ENCODE measurements at places on chromosomes 7 and 10.

GRCh38 chr10:118970770-118971169 lies 58.7 kb upstream of the NANOS1 start:
- DNase-seq: no peak

- DNase-seq: no peak
These were observed 35.1 kb downstream of the RNF32 start for GRCh38 chr7:156675721-156676120.

DNA sequence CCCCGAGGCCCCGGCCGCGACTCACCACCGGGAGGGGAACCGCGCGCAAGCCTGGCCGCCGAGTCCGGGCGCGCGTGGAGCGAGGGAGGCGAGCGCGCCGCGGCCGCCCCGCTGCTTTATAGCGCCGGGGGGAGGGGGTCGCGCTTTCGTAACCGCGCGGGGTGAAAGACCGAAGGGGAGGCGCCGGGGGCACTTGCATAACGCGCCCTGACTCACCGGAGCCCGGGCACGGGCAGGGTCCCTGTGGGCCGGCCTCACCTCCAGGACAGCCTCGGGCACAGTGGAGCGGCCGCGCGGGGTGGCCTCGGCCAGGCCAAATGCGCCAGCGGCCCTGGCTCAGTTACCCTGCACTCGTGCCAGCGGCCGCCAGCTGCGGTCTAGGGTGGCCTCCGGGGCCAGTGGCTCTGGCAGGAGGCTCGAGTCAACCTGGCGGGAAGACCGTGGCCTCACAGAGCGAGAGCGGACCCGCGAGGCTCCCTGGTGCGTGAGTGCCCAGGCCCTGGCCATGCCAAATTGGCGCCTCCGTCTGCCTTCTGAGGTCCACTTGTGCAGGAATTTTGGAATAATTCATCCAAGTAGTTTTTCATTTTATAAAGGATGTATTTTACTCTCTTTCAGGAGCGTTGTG lies at the start of gene RBP4:
TSS of gene RBP4 (minus strand) at position 90 of the 628 bp plus-strand sequence. CDS start 207 bp downstream, outside the sequence.
- DNase-seq: peak; percentile 1

DNA sequence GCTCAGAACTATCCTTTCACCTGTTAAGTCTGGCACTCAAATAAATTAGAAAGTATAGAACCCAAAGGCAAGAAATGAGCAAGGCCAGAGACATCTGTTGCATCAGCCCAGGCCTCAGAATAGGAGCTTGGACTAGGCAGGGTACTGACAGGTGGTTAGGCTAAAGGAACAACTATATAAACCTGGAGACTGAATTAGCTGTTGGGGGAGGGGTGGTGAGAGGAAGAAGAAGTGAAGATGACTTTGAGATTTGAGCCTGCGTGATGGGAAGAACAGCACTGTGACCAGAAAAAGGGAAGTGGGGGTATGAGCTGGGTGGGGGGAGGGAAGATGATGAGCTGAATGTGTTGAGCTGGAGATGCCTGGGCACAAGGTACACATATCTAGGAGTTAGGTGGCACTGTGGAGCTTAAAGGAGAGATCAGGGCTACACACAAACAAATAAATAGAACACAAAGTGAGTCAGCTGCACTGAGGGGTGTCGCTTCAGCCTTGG lies 244.7 kb downstream of the PTEN start:
- DNase-seq: peak; percentile 28

DNA sequence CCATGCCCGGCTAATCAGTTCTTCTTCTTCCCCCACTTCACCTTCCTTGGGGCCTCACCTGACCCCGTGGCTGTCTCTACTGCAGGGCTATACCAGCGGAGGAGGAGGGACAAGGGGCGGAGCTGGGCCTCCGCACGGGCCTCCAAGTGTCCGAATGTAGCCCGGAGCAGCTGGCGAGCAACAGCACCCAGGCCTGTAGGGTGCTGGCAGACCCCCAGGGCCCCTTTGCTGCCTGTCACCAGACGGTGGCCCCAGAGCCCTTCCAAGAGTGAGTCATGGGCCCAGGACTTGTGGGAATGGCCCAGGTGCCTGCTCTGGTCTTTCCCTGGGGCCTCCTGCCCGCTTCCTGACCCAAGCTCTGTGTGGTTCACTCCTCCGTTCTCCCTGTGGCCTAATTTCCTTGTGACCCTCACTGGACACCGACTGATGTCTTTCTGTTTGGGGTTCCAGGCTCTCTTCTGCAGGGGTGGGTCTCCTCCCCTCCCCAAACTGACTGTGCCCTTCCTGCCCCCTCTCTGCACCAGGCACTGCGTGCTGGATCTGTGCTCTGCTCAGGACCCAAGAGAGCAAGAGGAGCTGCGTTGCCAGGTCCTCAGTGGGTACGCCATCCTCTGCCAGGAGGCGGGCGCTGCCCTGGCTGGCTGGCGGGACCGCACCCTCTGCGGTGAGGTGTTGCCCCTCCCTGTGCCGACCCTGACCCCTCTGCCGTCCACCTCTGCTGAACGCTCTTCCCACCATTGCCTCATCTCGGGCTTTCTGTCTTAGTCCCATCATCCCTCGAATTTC lies 35.2 kb downstream of the EPHB4 start:
- DNase-seq: no peak

DNA sequence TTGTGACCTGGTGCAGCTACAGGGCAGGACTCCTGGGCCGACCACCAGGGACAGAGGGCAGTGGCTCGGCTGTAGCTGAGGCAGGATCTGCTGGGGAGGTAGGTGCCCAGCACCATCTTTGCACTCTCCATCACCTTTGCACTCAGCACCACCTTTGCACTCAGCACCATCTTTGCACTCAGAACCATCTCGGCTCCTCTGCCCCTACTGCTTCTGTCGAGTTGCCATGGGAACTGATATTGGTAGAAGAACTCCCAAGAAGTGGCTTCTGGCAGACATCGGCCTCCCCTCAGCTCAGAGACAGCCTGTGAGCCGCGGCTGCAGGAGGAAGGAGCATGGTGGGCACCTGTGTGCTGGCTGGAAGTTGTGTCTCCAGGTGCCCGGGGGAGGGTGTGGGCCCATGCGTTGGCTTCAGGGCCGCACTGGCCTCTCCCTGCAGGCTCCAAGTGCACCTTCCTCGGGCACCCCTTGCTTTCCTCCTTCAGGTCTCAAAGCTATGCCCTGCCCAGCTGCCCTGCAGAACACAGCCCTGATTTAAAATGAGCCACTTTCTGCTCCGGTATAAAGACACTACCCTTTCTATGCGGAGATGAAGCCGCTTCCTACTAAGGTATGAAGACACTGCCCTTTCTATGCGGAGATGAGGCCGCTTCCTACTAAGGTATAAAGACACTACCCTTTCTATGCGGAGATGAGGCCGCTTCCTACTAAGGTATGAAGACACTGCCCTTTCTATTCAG lies 514.5 kb downstream of the PTPRN2 start:
- DNase-seq: no peak

DNA sequence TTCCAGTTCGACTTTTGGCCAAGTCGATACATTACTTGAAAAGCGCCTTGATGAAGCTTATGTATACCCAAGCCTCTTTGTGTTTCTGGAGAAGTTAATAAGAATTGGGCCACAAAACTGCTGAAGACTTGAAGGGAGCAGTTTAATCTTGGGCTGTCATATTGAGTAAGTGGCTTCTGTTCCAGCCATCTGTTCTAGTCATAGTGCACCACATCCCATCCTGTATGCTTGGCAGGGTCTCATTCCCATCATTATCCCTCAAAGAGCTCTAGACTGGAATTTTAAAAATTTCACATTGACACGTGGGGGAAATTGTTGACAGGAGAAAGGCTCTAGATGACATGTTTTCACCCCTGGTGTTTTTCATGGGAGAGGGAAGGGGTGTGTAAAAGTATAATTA lies 196.6 kb upstream of the PLPP4 start:
- DNase-seq: no peak

DNA sequence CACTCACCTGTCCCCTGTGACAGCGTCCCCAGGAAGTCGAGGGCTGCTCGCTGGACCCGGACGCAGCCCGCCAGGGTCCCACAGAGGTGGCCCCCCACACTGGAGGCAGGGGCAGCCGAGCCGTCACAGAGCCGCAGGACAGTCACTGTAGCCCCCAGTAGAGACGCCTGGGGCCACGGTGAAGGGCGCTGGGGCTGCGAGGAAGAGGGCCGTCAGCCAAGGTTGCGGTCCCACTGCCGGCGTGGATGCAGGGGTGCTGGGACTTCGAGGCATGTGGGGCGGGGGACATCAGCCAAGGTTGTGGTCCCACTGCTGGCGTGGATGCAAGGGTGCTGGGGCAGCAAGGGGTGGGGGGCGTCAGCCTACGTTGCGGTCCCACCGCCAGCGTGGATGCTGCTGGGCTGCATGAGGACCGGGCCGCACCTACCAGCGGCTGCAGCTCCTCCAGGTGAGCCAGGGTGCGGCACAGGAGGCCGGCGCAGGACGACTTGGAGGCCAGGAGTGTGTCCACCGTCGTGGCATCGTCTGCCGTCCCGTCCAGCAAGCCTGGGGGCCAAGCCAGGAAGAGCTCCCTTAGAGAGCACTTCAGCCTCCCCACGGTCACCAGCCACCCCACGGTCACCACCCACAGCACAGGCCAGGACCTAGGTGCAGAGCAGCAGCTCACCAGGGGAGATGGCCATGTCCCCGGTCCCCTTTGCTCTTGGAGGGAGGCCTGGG lies 13.9 kb downstream of the BRAT1 start:
- DNase-seq: peak; percentile 8

GRCh38 chr10:29728541-29729049 lies 93.8 kb upstream of the SVIL start:
- no peak for DNase-seq

- no peak for DNase-seq
These were observed 143.2 kb upstream of the C7orf33 start for GRCh38 chr7:148447221-148447849.

- no peak for DNase-seq
These were observed 145.4 kb upstream of the ASAH2 start for GRCh38 chr10:50396491-50397311.

GRCh38 chr10:115898242-115898641 lies 374.8 kb downstream of the GFRA1 start:
- no peak for DNase-seq

- DNase-seq: no peak
These were observed 170.1 kb downstream of the FANK1 start for GRCh38 chr10:126066456-126066855.

- no peak for DNase-seq
These were observed 902 bp upstream of the CLDN15 start for GRCh38 chr7:101238226-101239182.

DNA sequence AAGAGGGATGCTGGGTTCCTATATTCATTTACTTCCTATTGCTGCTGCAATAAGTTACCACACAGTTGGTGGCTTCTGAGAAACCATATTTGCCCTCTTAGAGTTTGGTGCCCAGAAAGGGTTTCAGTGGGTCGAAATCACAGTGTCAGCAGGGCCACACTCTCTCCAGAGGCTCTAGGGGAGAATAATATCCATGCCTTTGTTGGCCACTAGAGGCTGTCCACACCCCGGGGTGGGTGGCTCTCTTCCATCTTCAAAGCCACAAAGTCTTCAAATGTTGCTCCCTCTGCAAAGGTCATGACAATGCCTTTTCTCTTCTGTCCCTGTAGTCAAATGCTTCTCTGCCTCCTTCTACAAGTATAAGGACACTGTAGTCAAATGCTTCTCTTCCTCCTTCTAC lies 989.4 kb downstream of the CCSER2 start:
- DNase-seq: no peak

DNA sequence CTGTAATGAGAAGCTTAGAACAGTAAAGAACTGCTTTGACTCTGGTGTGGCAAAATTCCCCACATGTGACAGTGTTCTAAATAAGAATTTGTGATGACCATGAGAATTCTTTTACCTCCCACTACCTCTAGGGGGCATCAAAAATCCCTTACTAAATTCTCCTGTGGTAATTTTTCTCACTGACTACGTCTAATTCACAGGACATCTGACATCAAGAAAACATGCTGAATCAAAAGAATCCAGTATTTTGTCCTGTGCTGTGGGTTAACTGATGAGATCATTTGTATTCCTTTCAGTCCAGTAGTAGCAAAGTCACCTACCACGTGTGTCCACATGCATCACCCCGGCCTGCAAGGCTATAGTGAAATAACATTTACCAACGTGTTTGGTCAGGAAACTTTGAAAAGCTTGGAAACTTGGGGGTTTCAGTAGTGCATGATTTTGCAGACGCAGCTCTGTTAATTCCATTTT lies 103.8 kb downstream of the ATE1 start:
- no peak for DNase-seq

GRCh38 chr7:142566271-142566670 lies 183.0 kb upstream of the PRSS1 start:
- DNase-seq: no peak

DNA sequence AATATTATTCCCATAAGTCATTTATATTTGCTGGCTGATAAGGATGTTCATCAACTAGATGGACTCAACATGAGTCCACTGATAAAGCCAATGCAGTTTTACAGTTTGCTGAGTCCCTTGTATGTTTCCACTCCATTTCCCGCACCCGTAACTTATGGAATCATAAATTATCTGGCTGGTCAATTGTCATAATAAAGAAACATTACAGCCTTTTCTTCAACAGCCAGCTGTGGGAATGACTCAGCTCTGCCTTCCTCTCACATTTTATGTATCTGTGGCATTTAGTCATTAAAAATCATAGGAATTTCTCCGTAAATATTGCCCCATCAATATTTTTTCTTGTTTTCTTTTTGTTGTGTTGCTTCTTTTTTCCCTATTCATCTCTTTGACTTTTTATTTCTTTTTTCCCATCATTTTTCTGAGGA lies 22.3 kb upstream of the TMEM26 start:
- no peak for DNase-seq

DNA sequence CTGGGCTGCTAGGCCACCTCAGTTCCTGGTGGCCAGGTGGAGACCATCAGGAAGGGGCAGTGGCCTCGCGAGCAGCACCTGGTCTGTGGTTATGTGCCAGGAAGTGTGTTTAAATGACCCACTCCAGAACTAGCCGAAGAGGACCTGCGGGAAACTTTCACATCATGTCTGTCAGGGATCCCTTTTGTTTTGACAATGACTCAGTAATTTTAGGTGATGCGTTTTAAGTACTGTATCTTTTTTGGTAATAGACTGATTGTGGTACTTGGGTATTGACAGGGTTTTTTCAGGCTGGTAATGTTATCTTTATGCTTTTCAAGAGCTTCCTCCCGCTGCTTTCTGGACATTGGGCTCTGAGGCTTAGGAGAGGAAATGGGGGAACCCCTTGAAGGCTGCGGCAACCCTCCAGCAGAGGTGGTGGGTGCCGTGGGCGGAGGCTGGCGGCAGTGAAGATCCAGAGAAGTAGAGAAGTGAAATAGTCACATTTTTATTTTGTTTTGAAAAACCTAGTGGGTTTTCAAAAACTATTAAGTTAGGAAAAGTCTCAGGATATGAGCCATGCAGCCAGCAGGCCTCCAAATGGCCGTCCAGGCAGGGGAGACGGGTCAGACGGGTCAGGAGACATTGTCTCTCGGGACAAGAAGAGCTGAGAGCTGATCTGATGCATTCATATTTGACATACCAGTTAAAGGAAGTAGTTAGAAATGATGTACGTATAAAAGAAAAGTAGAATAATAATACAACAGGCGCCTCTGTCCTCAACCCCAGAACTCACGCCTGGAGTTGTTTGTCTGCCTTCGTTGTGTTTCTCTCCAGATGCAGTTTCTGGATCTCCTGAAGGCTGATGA lies 27.7 kb downstream of the PPP2R2D start:
- DNase-seq: no peak

- DNase-seq: no peak
These were observed 44.5 kb upstream of the CHCHD3 start for GRCh38 chr7:133126422-133126821.

All from muscle of back (tissue), 13 donors.